ENCODE measurements at places on chromosomes 13 and 19.

DNA sequence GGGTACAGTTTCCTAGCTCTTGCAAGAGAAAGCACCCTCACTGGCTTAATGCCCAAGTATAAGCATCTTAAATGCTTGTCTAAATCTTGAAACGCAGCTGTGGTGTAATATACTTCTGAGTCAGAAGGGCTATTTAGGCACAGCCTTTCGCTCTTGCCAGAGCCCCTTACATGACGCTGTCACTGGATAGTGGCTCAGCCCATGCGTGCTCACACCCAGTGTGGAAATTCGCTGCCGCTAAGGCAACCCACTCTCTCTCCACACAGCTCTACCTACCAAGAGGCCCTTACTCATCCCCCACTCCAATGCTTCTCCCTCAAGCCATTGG is 24.0 kb downstream of the UQCRFS1 start:
- DNase-seq = no peak

- DNase-seq = no peak
These were observed 59.9 kb upstream of the ZNF85 start for GRCh38 chr19:20863176-20863575.

DNA sequence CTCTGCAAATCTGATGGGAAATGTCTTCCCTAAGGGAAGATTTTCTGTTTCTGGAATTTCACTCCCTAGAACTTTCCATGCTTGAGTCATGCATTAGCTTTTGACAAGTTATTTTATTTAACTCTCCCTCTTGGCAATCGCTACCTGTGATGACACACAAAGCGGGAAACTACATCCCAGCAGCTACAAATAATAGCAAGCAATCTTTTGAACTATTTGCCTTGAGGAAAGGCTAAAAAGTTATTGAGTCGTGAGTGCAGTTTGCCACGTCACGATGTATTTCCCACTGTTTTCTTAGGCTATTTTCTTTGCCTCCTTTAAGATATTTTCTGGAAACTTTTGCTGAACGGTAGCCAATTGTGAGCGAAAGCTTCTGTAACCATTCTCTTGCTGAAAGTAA is 353.3 kb upstream of the HTR2A start:
- no peak for DNase-seq

DNA sequence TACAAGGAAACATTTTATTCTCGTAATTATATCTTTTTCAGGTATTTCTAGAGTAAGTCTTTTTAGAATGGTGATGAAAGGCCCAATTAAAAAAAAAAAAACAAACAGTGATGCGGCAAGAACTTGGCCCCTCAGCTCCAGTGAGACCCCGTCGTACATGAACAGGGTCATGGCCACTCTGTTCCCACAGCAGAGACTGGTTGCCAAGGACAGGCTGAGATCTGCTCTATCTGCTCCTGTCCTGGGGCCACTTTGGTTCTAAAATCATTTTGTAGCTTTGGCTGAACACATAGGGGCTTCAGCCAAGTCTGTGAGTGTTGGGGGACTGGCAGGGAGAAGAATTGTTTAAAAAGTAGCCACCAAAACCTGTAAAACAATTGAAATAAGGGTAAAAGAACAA is 286.9 kb downstream of the RFC3 start:
- no peak for DNase-seq

DNA sequence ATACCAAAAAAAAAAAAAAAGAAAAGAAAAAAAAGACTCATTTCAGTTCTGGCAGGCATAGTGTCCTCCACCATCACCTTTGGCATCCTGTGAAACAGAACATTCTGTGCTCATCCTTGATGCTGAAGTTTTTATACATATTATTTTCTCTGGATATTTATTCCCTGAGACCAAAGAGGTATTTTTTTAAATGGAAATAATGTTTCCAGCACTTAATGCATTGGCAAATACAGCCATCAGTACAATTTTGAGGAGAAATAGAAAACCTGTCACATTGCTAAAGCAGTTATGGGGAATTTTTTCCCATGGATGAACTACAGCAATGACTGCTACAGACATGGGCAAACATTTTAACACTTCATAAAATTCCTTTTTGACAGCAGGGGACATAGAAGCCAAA is 312.4 kb downstream of the DNAJC15 start:
- no peak for DNase-seq

All from right atrium auricular region (tissue), 2 donors.